Stimulated activated CD8-positive, alpha-beta memory T cell treated with anti-CD3 and anti-CD28 coated beads, Interleukin-4, amount 100 ng/mL, for 1 hour (primary cell): ENCODE measurements at places on chromosomes 7 and 10.

- DNase-seq, result no peak
Measured at GRCh38 chr10:108545921-108546320, 1377.4 kb downstream of the XPNPEP1 start.

- DNase-seq, result no peak
Measured at GRCh38 chr10:7188456-7189050, 222.3 kb downstream of the SFMBT2 start.

- no peak for DNase-seq
Measured at GRCh38 chr7:77306231-77307067, 106.8 kb upstream of the FGL2 start.

- no peak for DNase-seq
Measured at GRCh38 chr10:128083191-128083895, 42.9 kb downstream of the MKI67 start.

GRCh38 chr7:46979439-46979838 lies 602.5 kb downstream of the TNS3 start:
- DNase-seq, result no peak

GRCh38 chr10:131670341-131670740 lies 230.5 kb upstream of the PPP2R2D start:
- DNase-seq, result no peak

- DNase-seq, result no peak
Measured at GRCh38 chr7:124033095-124033806, 384 bp upstream of the TMEM229A start.

DNA sequence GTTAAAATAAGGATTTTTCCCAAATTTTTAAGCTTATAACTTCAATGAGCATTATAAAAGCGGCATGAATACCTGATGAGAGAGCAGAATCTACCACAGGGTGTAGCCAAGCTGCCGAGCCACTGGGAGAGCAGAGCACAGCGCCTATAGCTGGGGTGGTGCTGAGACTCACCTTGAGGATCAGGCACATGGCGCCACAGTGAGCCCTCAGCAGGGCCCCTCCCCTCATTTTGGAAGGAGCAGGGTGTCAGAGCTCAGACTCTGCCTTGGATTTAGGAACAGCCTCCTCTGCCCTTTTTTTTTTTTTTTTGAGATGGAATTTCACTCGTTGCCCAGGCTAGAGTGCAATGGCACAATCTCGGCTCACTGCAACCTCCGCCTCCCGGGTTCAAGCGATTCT lies 118.6 kb downstream of the SRPK2 start:
- DNase-seq, result no peak

GRCh38 chr7:22681852-22682657 lies 44.9 kb upstream of the IL6 start:
- no peak for DNase-seq

DNA sequence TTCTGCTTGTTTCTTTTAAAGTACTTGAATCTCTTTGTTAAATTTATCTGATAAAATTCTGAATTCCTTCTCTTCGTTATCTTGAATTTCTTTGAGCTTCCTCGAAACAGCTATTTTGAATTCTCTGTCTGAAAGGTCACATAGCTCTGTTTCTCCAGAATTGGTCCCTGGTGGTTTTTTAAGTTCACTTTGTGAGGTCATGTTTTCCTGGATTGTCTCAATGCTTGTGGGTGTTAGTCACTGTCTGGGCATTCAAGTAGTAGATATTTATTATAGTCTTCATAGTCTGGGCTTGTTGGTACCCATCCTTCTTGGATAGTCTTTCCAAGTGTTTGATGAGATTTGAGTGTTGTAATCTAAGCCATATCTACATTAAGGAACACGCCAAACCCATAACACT lies 1060.6 kb downstream of the LRMDA start:
- no peak for DNase-seq

DNA sequence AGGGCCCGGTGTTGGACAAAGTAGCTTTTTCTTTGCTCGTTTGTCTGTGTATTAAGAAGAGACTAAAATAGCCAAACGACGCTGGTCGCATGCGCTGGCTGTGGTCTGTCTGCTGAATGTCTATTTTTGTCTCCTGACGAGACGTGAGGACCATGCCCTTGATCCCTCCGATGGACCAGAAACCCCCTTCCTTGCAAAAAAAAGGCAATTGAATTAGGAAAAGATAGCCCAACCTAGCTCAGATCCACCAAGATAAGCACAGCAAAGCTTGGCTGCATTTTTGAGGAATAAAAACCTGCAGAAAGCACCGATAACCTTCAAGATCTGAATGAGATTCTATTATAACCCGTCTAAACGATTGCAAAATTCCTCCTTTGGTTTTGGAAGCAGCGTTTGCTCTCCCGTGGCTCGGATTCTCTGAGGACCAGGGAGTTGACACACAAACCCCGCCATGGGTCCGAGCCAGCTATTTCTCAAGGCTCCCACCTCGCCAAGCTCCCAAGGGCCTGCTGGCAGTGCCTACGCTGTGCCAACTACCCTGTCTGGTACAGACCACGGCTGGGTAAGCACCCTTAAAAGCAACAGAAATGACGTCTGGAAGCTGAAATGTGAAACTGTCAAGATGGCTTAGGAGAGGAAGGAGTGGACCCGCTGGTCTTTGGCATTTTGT lies 17.7 kb upstream of the TTYH3 start:
- DNase-seq, result no peak

- DNase-seq, result no peak
Measured at GRCh38 chr7:113113912-113114311, 4.4 kb downstream of the SMIM30 start.

GRCh38 chr10:59557052-59557451 lies 152.6 kb downstream of the SLC16A9 start:
- DNase-seq, result no peak

- DNase-seq, result no peak
Measured at GRCh38 chr10:71810048-71810750, 36.9 kb upstream of the VSIR start.

DNA sequence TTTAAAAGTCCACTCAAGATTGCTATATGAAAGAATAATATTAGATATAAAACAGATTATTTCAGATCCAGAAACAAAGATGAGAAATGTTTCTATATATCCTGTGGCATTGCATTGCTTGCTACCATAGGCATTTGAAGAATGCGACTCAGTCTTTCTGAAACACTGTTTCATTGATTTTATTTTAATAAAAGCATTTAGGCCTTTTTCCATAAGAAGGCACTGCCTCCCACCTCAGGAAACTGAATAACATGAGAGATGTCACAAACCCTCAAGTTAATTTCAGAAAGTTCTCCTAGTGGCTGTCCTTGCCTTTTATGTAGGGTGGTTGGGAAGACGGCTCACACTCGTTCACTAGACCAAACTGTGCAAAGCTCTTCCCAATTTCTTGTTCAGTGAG lies 23.3 kb downstream of the PRPS1L1 start:
- DNase-seq, result no peak

GRCh38 chr10:72069751-72070526 lies 18.4 kb downstream of the SPOCK2 start:
- no peak for DNase-seq

DNA sequence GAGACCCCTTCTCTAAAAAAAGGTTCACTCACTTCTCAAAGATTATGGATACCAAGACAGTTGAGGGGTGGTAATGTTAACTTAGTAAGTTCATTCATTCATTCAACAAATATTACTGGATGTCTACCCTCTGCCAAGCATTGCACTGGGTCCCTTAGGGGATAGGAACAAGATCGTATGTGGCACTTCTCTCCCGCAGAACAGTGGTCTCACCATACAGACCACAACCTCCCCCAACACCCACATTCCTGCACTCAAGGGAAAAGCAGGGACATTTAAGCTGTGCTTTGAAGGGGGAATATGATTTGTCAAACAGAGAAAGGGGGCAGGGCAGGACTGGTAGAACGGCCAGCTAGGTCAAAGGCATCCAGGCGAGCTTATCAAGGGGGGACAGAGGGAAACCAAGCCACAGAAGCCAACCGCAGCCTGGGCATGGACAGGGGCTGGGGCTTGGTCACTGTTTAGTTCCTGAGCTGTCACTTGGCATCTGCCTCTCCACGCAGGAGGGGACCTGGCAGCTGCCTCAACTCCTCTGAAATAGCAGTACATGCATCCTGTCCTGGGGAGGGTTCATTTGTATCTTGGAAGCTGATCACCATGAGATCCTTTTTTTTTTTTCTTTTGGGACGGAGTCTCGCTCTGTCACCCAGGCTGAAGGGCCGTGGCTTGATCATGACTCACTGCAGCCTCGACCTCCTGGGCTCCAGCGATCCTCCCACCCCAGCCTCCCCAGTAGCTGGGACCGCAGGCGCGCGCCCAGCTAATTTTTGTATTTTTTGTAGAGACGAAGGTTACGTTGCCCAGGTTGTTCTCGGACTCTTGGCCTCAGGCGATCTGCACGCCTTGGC lies 949 bp upstream of the CLIP2 start:
- no peak for DNase-seq

DNA sequence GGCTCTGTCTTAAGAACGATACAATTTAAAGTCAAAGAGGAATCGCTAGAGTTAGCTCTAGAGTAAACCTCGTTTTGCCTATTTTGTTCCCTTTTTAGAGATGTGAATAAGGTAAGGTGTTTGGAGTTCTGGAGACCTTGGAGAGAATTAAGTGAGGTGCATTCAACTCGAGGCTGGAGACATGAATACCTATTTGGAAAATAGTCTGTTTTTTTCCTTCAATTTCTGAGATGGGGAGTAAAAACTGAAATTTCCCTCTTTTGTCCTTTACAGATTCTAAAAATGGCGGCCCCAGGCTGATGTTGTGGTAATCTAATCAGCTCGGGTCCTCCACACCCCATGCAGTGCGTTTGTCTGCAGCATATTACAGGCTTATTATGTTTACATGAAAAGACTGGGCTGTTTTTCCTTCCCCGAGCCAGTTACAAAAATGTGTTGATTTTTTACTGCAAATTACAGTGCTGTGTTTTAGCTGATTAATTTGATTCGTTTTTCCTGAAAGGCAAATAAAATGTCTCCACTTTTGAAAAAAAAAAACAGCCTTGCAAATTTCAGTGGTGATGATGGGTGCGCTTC lies 1.5 kb downstream of the KMT2E start:
- no peak for DNase-seq

GRCh38 chr7:25361863-25362262 lies 133.6 kb upstream of the NPVF start:
- DNase-seq, result no peak

DNA sequence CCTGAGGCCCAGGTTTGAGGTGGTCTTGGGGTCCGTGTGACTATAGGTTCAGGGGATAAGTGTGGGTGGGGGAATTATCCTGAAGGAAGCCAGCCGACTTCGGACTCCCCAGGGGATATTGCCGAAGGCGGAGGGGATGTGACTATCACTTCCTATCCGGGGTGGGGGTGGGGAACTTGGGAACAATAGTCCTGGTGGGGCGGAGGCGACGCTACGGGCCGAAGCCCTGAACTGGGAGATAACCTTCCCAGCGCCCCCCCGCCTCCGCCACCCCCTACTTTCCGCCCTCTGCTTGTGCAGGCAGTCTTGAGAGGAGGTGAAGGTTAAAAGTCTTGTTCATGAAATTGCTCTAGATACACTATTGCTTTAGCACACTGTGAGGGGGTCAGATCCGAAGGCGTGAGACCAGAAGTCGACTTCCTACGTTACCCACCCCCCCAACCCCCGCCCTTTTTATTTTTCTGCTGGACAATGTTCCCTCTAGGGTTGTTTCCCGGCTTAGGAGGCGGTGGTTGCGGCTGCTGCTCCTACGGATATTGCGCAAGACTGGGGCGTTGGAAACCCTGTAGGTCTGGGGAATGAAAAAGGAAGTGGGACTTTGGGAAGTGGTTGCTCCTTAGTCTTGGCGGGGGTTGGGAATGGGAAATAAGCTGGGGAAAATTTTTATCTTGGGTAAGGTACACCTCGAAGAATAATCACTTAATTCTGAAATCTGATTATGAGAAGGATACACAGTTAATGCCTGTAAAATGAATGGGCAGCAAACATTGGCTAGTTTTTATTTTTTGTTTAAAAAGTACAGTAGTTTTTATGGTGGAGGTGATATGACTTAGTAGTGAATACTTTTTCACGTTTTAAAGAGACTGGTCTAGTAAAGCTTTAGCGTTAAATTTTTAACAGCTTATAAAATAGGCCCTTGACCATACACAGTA lies 1.5 kb downstream of the PTPN12 start:
- no peak for DNase-seq

DNA sequence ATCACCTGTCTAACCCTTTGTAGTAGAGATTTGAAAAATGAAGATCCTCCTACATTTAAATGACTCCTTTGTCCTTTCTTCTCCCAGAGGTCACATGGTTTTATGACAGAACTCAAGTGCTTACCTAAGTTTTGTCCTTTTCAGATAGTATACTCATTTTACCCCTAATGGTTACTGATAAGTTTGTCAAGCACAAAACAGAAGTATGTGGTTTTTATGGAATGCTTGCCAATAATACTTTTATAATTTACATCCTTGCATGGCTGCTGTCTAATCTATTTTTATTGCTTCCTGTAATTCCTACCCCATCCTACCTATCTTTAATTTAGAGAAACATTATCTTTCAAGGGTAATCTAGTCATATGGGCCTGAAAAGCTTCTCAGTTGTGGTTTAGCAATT lies 37.5 kb downstream of the HELLS start:
- DNase-seq, result no peak

- no peak for DNase-seq
Measured at GRCh38 chr7:7799138-7799537, 80.7 kb upstream of the RPA3 start.

DNA sequence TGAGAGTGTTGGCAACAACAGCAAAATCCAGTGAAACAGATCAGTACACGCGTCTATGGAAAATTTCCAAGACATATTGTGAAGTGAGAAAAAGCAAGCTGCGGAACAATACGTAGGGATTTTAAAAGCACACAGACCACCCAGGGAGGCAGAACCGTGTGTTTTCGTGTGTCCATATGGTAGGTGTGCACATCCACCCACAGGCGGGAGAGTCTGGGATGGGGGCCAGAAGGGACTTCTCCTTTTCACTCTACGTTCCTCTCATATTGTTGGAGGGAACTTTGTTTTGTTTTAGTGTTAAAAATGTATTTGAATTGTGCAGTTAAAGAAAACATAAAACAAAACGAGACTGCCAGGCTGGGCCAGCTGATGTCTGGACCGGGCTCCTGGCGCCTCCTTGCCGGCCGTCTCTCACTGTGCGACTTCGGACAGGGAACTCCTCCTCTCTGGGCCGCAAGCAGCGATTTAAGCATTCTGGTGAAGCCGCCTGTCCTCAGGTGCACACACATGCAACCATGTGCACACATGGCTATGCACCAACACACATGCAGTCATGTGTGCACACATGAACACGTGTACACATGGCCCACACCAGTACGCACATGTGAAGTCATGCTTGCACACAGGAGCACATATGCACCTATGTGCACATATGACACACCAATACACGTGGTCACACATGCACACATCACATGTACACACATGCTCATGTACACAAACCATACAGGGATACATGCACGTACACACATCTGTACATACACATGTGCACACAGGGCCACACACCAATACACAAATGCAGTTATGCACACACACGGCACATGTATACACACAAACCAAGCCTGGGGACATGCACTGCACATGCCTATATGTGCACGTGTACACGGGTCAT lies 141.1 kb downstream of the ELFN1 start:
- no peak for DNase-seq

DNA sequence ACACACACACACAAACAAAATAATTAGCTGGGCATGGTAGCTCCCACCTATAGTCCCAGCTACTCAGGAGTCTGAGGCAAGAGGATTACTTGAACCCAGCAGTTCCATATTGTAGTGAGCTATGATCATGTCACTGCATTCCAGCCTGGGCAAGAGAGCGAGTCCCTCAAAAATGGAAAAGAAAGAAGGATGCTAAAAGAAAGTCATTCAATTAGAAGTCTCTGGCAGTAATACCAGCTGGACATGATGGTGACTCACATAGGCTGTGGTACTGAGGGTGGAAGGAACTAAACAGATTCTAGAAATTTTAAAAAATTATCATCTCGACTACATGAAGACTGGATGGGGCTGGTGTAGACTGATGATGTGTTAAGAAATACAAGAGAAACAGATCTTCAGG lies 385.3 kb downstream of the ETV1 start:
- no peak for DNase-seq
